ENCODE measurements at places on chromosomes 4 and X.

GRCh38 chrX:2664502-2664901, 26.6 kb upstream of the CD99 start:
- no peak for DNase-seq

GRCh38 chr4:152161676-152162330, 374.1 kb downstream of the FBXW7 start:
- no peak for DNase-seq

- no peak for DNase-seq
Observed at GRCh38 chr4:181507938-181508337, 735.3 kb upstream of the TENM3 start.

DNA sequence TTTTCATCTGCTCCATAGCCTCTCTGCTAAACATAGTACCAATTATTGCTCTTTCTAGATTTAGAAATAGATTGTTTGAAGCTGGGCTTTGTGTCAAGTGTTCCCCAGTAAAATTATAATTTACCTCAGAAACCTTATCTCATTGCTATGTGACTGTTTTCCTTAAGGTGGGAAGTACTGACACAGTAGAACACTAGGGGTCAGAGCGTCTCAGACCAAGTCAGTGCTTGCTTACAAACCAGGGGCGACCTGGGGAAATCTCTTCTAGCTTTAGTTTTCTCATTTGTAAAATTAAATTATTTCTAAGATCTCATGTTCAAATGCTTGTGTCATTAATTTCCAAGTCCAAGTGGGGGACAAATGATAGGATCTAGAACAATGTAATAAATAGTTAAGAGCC, 360.4 kb downstream of the RAPGEF2 start:
- no peak for DNase-seq

- DNase-seq, result no peak
Observed at GRCh38 chr4:118296729-118297128, 56.1 kb downstream of the PRSS12 start.

DNA sequence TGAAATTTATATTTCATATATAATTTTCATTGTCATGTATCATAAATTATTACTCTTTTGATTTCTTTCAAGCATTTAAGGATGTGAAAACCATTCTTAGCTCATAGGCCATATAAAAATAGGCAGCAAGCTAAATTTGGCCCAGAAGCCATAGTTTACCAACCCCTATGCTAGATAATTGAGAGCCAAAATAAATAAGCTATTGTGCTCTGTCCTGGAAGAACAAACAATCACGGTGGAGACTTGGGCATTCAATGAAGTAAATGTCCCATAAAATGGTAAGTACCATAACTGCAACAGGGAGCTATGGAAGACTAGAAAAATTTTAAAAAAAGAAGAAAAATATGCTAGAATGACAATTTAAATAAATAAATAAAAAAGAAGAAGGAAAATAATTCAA, 60.9 kb upstream of the PACRGL start:
- no peak for DNase-seq

DNA sequence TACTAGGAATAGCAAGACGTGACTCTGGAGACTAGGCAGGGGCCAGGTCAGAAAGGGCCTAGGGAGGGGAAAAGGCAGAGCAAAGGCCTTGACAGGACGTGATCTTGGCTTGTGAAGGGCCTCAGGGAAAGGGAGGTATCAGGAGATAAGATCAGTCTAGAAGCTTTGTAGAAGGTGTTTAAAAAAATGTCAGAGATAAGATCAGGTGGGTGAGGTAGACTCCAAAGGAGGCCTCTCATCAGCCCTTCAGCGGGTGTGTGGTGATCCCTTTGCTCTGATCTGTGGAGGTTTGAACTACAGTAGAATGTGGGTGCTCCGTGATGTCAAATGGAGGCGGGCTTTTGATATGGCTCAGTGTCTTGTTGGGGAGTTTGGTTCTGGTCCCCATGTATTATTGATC, 78.8 kb upstream of the PRPS1 start:
- no peak for DNase-seq

DNA sequence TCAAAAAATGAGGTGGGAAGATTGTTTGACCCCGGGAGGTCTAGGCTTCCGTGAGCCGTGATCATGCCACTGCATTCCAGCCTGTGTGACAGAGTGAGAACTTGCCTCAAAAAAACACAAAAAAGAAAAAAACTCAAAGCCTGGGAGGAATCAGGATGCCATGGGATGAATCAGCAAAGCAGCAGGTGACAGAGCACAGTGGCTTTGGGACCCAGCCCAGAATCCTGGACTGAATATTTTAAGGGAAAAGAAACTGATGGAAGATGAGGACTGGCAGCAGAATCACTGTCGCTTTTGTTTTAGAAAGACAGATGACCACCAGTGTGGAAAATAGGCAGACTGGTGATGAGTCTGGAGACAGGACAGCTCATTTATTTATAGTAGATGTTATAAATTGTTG, 16.6 kb downstream of the S100G start:
- DNase-seq, result no peak

GRCh38 chr4:163815776-163816175, 321.3 kb downstream of the TMA16 start:
- DNase-seq, result no peak

GRCh38 chrX:111955901-111956300, 79.9 kb downstream of the TRPC5OS start:
- no peak for DNase-seq

- no peak for DNase-seq
Observed at GRCh38 chr4:90977726-90978125, 850.5 kb downstream of the CCSER1 start.

DNA sequence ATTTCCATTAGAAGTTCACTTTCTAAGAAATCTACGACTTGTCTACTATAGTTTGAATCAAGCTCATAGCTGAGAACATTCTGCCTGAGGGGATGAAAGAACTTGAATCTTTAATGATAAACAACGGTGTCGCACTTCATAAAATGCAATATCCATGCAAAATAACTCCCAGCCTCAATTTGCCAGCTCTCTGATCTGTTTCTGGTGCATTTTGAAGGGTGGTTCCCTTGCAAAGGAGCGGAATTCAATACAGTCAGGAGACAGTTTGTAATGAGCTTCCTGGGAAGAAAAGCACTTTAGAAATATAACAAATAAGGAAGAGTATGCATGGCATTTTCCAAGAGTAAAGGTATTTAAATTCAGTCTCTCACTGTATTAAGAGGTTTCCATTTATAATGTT, 80.0 kb downstream of the PCYT1B start:
- DNase-seq, result no peak

- peak; percentile 62 for DNase-seq
Observed at GRCh38 chr4:1608821-1609500, 75.2 kb downstream of the FAM53A start.

DNA sequence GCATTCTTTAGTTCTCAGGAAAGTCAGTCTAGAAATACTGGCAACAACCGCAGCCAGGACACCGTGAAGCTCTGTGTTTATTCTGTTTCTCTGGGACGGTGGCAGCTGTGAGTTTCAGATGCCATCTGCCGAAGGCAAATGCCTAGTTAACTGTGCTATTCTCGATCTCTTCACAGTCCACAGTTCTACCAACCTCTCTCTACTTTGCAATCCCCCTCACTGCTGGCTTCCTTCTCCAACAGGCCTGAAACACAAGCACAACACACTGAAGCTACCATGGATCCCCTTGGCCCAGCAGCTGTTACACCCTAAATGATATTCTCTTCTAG, 118.8 kb downstream of the ZNF827 start:
- DNase-seq, result no peak

DNA sequence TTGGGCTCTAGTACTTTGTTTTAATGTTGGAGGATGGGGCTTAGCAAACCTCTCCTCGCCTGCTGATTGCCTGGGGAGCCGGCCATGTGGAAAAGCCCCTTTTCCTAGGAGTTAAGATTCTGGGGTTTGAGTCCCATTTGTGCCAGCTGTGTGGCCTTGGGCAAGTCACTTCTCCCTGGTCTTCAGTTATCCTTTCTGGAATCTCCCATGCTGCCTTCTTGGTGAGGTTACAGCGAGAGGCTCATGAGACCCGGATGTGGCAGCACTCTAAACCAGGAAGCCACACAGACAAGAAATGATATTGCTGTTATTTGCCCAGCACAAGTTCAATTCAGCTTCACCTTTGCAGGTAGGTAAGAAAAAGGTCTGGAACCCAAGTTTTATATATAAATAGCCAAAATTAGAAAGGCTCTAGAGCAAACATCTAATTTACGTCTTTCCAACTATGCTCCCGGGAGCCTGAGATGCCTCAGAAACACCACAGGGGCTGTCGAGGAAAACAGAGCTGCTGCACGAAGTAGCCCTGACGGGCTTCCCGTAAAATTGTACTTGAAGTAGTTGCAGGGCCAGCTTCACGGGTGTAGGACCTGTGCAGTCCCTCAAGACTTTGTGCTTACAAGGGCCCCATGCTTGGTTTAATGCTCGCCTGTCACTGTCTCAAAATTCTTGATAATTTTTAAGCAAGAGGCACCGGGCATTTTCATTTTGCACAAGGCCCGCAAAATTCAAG, 8.3 kb upstream of the SASH3 start:
- peak; percentile 75 for DNase-seq

DNA sequence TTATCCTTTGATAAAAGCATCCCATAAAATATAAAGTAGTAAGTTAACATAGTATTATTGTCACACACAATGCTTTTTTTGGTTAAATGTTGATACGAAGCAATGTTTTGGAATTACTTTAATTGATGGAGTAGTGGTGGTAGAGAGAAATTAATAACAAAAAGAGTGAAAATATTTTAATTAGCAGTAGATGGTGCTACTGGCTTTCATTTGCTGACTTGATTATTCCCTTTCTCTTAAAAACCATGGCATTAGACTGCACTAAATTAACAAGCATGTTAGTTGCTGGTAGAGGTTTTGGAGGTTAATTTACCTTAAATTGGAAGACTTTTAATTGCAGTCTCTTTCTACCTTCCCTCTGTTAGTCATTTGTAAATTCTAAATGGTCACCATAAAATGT, 8.9 kb upstream of the DCK start:
- DNase-seq, result no peak

Data from spleen (tissue), 13 donors.